Stimulated activated CD4-positive, alpha-beta T cell treated with anti-CD3 and anti-CD28 coated beads, TNF-alpha, amount 100 ng/mL, for 1 hour (primary cell): ENCODE measurements at places on chromosomes 3 and 15.

DNA sequence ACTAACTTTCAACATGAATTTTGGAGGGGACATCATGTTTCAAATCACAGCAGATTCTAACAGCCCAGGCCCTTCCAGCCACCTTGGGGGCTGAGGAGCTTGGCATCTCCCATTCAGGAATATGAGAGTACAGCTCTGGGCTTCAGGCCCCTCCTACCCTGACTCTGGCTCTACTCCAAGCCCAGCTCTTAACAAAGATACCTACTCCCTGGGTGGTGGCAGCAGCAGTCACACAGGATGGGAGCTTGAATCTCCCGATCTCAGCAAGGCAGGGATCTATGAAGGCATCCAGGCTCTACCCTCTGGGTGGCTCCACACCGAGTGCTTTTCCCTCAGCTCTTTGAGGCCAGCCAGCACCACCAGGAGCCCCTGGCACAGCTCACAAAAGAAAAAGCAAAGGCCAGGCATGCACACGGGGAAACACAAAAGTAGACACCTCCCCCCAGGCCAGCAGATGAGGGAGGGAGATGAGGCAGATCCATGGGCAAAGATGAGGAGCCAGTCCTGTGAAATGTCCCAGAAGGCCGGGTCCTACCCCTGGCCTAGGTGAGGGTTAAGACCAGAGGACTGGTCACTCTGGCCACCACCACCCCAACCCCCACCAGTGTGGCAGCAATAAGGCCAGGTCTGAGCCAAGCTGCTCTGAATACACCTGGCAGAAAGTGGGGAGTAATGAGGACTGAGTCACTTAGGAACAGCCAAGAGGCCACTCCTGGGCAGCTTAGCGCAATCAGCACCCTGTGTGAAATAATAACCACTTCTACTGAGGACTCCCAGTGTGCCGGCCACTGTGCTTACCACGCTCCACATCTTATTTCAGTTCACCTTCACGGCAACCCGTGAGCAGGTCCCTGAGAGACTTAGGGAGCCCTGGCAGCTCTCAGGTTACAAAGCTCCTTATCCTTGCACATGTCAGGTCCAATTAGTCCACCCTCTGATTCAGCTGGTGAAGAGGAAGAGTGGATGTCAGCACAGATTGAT, 24.3 kb downstream of the PLA2G4F start:
- DNase-seq, result no peak

DNA sequence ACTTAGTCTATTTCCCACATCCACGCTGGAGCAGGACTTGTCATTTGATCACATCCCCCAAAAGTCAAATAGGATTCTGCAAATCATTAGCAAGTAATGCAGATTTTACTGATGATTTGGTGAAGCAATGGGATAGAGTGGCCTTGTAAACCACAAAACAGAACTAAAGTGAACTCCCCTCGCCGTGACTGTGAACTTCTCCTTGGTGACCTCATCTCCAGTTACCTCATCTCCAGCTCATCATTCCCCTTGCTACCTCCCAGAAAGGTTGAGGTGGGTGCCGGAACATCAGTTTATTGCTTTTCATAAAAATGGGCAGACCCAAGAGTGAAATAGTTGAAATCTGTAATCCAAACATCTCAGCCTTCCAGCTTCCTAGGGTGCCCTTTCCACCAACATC, 36.7 kb upstream of the ADPGK start:
- DNase-seq, result no peak

- DNase-seq, result no peak
These were observed 55.2 kb downstream of the PCSK6 start for GRCh38 chr15:101434032-101434920.

DNA sequence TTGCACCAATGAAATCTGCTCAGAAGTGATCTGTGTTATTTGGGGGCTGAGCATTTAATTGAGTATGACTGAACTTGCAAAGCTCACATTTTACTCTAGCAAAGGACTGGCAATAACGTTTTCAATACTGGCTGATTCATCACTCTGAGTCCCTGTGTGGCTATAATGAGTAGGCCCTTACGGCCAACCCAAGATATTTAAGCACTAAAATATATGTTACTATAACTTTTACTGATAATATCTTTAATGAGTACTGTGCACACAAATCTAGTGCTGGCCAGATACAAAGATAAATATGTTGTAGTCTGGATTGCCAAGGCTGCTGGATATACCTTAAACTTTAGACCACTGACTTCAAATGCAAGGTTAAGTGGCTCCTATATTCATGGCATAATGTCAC, 436.4 kb upstream of the KCNMB2 start:
- DNase-seq, result no peak
